ENCODE measurements at places on chromosomes 13 and 19.

GRCh38 chr19:13129384-13129783 lies 11.3 kb downstream of the NACC1 start:
- no peak for DNase-seq

- DNase-seq, result no peak
Observed at GRCh38 chr13:86633346-86633745, 834.1 kb upstream of the SLITRK6 start.

DNA sequence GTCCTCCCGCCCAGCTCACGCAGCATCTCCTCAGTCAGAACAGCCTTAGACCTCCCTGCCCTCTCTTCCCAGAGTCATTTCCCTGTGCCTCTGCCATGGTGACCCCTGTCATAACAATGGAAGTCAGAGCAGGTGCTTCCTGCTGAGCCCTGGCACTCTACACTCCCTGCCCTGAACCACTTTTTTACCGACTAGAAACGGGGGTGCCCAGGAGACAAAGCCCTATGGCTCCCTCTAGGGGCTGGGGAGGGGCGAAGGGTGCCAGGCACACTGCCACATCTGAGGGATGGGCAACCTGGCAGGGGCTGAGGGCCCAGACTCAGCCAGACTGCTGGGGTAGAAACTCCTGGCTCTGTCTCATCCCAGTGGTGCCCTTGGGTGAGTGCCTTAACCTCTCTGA lies 16.4 kb downstream of the ZNF574 start:
- DNase-seq, result peak; percentile 55

DNA sequence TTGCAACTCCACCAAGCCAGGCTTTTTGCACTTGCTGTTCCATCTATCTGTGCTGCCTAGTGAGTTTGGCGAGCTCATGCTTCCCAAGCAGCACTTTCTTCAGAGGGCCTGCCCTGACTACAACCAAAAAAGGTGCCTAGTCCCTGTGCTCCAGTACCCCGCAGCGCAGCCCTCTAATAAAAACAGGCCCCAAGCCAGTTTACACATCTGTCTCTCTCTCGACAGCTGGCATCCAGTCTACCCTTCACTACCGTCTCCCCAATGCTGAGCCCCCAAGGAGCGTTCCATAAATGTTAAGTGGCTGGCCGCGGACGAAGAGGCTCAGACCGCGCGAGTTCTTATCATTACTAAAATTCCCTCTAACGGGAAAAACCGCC lies 512 bp downstream of the MED4 start:
- DNase-seq, result no peak

GRCh38 chr19:12772323-12772722 lies 3.0 kb downstream of the HOOK2 start:
- DNase-seq, result no peak

GRCh38 chr13:46866150-46866549 lies 30.7 kb downstream of the HTR2A start:
- peak; percentile 36 for DNase-seq

- DNase-seq, result no peak
Observed at GRCh38 chr19:46144756-46145155, 3.3 kb upstream of the IGFL2 start.

- no peak for DNase-seq
Observed at GRCh38 chr13:66967811-66968597, 262.1 kb downstream of the PCDH9 start.

- DNase-seq, result no peak
Observed at GRCh38 chr13:107234319-107235073, 666.6 kb upstream of the ARGLU1 start.

DNA sequence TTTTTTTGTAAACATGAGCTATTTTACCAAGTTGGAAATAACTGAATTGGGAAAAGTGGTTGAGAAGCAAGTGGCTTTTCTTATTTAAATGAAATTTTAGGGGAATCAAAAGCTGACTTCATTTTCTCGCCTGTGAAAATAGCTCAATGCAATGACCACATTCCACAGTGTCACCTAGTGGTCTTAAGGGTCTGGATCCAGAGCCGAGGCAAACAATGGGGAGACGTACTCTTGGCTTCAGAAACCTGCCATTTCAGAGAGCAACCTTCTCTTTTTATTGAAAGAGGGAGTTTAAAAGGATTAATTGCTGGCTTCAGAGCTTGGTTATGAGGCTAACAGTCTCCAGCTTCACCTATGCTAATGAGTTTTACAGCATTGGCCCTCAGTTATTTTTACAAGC lies 39.7 kb upstream of the RXFP2 start:
- DNase-seq, result peak; percentile 7

GRCh38 chr13:44575741-44576350 lies at the start of gene TSC22D1:
TSC22D1 (minus strand) TSS chr13:44576330; CDS start chr13:44576074, 256 bp downstream.
- DNase-seq, result peak; percentile 22

DNA sequence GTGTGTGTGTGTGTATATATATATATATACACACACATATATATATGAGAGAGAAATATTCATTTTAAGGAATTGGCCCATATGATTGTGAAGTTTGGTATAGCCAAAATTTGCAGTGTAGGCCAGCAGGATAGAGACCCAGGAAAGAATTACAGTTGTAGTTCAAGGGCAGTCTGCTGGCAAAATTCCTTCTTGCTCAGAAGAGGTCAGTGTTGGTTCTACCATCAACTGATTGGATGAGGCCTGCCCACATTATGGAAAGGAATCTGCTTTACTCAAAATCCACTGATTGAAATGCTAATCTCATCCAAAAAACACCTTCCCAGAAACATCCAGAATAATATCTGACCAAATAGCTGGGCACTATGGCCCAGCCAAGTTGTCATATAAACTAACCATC lies 24.0 kb downstream of the RNF6 start:
- peak; percentile 44 for DNase-seq

- DNase-seq, result no peak
Observed at GRCh38 chr13:90201202-90201601, 1146.3 kb upstream of the MIR17HG start.

- DNase-seq, result no peak
Observed at GRCh38 chr13:113840541-113841352, 23.1 kb downstream of the GAS6 start.

- no peak for DNase-seq
Observed at GRCh38 chr13:47484548-47484947, 516.5 kb downstream of the SUCLA2 start.

GRCh38 chr19:32367063-32367462 lies 21.7 kb downstream of the ZNF507 start:
- DNase-seq, result no peak

DNA sequence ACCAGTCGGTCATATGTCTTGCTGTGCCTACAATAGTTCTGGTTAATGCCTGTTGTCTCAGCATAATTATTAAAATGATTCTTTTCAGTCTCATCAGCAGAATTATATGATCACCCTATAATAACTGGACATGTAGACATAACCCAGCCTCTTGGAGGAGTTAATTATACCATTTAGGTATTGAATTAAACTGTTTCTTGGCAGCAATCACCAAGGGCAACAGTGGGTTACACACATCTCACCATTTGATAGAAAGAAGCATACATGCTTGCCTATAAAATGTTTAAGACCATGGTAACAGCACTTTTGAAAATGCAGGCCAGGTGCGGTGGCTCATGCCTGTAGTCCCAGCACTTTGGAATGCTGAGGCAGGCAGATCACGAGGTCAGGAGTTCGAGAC lies 184.6 kb downstream of the RGCC start:
- DNase-seq, result no peak

GRCh38 chr13:22012686-22013085 lies 341.8 kb downstream of the FGF9 start:
- DNase-seq, result no peak

- DNase-seq, result peak; percentile 82
Observed at GRCh38 chr13:79901336-79901735, 420.4 kb downstream of the NDFIP2 start.

GRCh38 chr13:23715762-23716235 lies 145.6 kb downstream of the TNFRSF19 start:
- peak; percentile 90 for DNase-seq

GRCh38 chr13:32751340-32751739 lies 165.1 kb downstream of the PDS5B start:
- DNase-seq, result no peak

DNA sequence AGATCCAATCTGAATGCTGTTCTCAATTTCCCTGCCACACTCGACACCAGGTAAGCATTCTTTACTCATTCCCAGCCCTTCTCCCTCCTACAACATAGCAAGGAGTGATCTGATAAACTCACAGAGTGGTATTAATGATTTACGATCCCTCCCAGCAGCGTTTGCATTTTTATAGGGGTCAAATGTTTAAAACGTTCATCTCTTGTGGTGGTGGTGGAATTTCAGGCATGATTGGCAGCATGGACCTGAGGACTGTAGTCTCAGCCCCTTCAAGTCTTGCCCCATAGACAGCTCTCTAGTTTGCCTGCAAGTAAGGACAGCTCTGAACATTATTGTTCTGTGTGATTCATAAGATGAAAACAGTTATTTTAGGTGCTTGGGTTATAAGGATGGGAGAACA lies 565.7 kb downstream of the EFNB2 start:
- no peak for DNase-seq

DNA sequence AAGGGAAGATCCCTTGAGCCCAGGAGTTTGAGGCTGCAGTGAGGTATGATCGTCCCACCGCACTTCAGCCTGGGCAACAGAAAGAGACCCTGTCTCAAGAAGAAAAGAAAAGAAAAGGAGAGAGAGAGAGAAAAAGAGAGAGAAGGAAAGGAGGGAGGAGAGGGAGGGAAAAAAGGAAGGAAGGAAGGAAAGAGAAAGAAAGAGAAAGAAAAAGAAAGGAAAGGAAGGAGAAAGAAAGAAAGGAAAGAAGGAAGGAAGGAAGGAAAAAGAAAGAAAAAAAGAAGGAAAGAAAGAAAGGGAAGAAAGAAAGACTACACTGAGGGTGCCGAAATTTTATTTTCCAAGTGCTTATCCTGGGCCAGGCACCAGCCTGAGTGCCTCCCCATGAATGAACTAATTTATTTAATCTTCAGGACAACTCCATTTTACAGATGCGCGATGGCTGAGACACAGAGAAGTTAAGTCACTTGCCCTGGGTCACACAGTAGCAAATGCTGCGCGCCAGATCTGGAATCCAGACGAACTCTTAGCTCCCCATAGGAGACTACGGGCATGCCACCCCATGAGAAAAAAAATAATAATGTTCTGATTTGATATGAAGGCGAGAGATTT lies 2.7 kb downstream of the CDC42EP5 start:
- no peak for DNase-seq

DNA sequence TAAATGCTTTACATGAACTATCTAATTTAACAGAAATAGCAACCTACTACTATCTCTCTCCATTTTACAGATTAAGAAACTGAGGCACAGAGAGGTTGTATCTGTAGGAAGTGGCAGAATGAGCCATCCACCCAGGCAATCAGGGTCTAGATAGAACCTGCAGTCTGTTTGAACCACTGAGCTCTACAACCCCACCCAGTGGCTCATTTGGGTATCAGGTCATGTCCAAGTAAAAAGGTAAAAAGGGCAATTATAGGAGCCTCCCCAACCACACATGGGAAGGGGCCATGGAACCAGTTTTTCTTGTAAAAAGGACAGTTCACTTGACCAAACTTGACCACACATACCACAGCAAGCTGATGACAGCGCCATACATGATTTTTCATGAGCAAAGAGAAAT lies 92.9 kb upstream of the SGCG start:
- DNase-seq, result peak; percentile 29

DNA sequence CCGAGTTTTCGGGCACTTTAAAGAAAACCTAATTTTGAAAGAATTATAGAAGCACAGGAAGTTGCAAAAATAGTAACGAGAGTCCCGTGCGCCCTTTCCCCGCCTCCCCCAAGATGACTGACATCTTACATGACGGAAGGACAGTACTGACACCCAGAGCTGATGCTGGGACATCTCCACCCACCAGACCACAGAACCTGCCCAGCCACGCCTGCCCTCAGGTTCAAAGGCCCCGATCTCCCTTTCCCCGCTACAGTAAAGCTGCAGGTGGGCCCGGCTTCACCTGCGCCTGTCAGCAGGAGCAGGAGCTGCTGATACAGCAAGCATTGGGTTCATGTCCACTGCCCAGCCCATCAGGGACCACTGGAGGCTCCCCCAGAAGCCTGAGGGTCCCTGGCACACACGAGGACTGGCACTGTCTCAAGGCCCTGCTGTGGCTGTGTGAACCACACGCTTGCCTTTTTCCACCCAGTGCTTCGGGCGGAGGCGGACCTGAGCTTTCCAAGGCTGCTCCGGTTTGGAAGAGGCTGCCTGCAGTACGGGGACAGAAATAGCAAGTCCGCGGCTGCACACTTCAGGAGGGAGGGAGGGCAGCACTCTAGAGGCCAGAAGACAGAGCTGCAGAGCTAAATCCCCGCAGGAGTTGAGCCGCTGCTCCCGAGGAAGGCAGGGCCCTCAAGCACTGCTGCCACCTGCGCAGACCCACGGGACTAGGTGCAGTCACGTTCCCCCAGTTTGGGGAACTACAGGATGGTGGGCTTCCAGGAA lies 8.7 kb downstream of the MAP2K2 start:
- peak; percentile 72 for DNase-seq

DNA sequence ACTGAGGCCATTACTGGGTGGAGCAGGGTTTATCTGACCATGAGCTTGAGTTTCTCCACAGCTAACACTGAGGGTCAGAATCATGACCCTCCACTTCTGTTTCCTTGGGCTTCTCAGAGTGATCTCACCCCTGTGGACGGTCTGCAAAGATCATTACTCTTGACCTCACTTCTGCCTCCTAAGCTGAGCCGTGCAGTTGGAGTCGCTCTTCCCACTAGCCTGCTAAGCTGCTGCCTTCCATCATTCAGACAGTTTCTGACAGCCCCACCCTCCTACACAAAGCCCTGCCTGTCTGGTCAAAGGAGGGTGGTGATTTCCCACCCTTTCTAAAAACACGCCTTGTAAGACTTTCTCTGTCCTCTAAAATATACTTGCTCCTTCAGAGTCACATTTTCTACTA lies 9.3 kb upstream of the FRY start:
- peak; percentile 90 for DNase-seq

GRCh38 chr13:20136781-20137703 lies 23.8 kb downstream of the GJA3 start:
- DNase-seq, result peak; percentile 27

- peak; percentile 29 for DNase-seq
Observed at GRCh38 chr19:35436477-35437405, 11.3 kb upstream of the FFAR2 start.

DNA sequence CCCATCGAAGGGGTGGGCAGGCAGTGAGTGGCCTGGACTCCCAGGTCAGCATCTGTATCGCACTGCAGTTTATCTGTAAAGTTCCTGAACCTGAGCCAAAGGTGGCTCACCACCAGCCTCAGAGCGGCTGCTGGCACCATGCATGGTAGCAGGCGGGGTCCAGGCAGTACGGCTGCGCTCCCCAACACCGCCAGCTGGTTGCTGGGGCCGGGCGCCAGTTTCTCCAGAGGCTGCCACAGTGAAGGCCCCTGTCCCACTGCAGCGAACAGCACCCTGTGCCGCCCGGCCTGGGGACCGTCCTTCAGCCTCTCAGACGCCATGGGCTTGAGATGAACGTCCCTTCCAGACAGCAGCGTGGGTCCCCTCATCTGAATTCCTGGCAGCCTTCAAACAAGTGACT lies 109.8 kb downstream of the KDM4B start:
- no peak for DNase-seq
